ENCODE measurements at places on chromosomes 7 and 10.
A peak's percentile ranks its signal among the peaks of the same experiment; 100 is the strongest.

DNA sequence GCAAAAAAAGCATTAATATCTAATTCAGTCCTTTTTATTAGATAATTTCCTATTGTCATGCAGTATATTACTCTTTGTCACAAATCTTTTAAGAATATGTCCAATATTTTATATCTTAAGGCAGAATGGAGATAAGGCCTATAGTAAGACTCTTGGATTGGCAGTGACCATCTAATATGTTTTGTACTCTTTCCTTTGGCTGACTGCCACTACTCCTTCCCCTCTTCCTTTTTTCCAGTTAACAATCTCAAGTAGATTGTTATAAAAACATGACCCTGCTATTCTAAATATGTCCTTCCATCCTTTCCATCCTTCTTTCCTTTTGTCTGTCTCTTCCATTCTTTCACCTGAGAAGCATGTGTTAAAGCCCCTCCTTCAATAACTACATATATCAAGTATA lies 92.8 kb upstream of the TMEM168 start:
- no peak for DNase-seq

GRCh38 chr10:84706875-84707274 lies 378.5 kb downstream of the CCSER2 start:
- no peak for DNase-seq

GRCh38 chr7:81074406-81074805 lies 155.6 kb upstream of the SEMA3C start:
- no peak for DNase-seq

- peak; percentile 29 for DNase-seq
Measured at GRCh38 chr7:138008588-138009349, 6.9 kb upstream of the CREB3L2 start.

DNA sequence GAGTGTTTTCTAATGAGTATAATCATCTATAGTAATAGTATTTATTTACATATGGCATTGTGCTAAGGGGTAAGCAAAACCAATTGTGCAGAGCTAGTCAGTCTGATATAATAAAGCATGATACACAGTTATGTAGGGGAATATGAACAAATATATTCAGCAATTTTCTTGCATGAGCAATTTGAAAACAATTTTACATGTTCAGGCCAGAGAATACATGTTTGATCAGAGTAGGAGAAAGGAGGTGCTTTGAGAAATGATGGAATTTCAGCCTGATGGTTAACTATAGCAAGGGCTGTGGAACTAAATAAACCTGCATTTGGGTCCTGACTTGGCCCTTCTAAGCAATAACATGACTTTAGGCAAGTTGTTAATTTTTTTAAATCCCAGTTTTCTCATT lies 214.5 kb downstream of the TWIST1 start:
- DNase-seq: no peak
